GM12891 (cell line): ENCODE measurements at places on chromosomes 12 and 14.

DNA sequence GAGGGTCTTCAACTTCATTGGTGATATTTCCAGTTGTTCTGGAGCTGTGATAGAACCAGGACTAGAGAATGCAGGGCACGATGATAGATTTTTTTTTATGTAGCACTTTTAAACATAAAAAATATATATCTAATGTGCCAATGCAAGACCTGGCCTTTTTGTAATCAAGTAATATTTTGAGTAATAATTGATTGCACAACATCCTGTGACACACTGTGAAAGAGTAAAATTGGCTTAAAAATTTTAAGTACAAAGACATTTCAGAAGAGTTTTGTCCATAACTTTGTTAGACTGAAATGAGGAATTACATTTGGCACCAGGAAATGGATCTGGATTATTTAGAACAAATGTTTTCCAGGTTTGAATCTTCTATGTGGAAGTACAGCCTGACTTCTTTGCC lies 22.1 kb downstream of the PRKCH start:
- DNase-seq, result no peak

DNA sequence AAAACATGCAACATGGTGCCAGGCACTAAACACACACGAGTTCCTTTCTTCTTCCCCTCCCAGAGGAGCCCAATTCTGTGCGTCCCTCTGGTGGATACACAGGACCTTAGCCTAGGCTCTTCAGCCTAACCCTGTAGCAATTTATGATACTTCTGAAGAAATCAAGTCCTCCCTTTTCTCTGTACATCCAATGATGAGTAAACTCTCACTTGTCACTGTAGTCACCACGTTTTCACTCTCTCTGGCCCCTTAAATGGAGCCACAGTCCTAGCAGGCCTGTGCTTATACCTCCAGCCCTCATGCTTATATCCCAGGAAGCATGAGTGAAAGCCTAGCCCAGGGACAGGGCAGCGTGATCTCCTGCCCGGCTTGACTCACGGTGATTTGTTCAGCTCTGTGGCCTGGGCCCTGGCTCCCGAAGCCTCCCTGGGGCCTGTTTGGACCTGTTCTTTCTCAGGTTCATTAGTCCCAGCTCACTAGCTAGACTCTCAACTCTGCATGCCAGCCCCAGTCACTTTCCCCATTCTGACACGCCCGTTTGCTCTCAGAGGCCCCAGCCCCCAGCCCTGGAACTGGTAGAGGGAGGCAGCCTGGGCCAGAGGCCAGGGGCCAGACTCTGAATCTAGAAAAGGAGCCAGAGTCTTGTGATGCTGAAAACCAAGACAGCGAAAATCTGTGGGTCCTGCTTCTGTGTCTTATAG lies 24.1 kb upstream of the PLEKHG3 start:
- no peak for DNase-seq

GRCh38 chr12:111379942-111380554 lies 11.2 kb upstream of the PHETA1 start:
- DNase-seq, result no peak

- DNase-seq, result no peak
Measured at GRCh38 chr12:87687362-87687761, 341.8 kb downstream of the C12orf50 start.

DNA sequence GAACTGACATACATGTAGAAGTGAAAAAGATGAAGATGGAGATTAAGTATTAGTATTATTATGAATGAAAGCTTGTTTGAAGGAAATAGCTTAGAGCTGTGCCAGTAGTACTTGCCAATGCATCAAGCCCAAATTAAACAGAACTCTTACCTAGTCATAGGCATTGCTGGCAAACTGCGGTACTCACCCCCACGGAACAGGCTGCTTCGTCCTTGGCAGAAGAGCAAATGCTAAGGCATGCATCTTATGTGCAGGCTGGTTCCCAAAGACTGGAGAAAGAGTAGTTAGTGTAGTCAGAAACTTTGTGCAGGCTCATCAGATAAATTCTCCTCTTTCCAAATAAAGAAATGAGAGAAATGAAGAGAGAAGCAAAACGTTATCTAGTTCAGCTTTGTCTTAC lies 134.8 kb downstream of the CCDC59 start:
- DNase-seq, result no peak

- no peak for DNase-seq
Measured at GRCh38 chr14:99260116-99260515, 11.9 kb downstream of the BCL11B start.

- no peak for DNase-seq
Measured at GRCh38 chr14:104238424-104239184, 100.2 kb downstream of the KIF26A start.

DNA sequence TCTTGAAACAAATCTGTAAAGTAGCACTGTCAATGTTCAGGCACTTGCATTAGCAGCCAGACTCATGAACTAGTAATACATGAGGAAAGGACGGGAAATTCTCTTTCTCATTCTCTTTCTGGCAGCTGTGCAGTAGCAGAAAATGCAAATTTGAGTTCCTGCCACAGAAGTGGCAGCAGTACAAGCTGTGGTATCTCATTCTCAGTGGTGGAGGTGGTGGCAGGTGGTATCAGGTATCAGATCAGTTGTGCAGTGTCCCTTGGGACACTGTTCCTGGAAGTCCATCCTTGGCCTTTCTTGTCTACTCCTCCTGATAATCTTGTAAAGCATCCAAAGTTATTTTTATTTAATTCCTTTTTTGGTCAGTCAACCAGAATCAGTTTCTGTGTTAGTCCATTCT lies 103.0 kb downstream of the C12orf42 start:
- no peak for DNase-seq

- no peak for DNase-seq
Measured at GRCh38 chr12:68462803-68463202, 130.6 kb upstream of the MDM1 start.

- no peak for DNase-seq
Measured at GRCh38 chr14:23141706-23142444, 22.8 kb upstream of the CEBPE start.

GRCh38 chr12:24034160-24034559 lies 84.7 kb upstream of the SOX5 start:
- DNase-seq, result no peak
